ENCODE measurements at places on chromosomes 4 and X. TPM values are rescaled to one million over a fixed set of nuclear protein-coding genes. Genes with fewer than 3 reads are reported as not detected.

DNA sequence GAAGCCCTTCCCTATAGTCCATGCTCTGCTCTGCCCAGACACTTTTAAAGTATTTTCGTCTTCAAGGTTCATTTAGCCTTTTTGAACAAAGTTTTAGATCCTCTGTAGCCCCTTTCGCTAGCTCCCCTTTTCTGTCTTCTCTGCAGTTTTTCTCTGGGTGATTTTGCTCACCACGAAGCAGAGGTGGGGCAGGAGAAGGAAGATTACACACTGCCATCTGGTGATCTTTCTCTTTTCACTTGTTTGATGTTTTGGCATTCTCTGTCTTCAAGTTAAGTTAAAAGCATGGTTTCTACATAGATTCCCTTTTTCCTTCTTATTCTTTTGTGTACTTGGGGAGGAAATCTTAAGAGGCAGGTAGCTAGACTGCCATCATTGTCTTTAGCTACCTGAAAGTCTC lies 43.9 kb downstream of the CC2D2A start:
- DNase-seq: no peak

DNA sequence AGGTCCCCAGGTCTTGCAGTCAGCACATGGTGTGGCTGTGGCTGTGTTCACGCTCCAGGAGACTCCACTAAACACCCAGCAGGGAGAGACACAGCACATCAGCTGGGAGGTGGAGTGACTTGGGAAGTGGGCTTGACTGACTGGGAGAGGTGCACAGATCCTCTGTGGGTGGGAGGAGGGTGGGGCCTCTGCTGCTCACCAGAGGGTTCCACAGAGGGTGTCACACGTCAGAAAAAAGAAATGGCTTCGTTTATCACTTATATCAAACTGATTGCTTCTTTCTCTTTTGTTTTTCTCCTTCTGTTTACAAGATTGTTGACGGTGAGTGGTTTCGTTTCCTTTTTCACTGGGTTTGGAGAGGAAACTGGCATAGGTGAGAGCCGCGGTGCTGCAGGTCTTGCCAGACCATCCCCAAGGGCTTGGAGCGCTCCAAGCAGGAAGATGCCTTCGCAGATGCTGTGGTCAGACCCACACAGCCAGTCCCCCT lies 24.8 kb upstream of the FAM193A start:
- no peak for DNase-seq

LPAR4 gene
- total RNA-seq: 20.5 TPM

DNA sequence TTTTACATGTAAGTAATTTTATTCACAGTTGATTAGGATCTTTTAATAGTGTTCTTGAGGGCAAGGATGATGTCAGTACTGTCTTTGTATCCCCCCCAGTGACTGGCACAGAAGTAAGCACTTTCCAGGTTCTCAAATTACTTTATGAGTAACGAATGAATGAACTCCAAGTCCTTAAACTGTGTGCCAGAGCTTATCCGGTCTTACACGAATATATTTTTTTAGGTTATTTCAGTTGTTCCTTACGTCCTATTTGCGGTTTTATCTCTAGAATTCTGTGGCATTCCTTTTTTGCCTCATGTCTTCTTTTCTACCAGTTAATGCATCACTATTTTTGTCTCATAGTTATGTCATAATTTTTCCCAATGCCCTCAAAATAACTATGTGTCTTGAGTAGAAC lies 106.9 kb upstream of the MID1IP1 start:
- no peak for DNase-seq

DNA sequence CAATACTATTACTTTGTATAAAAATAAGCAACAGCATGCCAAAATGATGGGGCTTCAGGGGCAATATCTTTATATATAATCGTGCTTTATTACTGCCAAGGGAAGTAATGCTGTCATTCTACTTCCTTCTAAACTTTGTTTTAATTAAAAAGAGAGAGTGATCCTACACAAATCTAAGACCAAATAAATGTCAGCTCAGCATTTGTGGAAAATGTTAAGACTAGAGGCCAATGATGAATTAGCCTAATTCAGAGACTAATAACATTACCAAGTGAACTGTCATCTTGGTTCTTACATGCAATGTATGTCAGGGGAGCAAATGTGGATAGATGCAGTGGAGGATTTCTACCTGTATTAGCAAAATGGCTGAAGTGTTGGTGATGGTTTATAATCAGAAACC lies 166.4 kb upstream of the PTCHD1 start:
- DNase-seq: no peak

- no peak for DNase-seq
Measured at GRCh38 chr4:35166466-35166865, 1077.8 kb downstream of the ARAP2 start.

DNA sequence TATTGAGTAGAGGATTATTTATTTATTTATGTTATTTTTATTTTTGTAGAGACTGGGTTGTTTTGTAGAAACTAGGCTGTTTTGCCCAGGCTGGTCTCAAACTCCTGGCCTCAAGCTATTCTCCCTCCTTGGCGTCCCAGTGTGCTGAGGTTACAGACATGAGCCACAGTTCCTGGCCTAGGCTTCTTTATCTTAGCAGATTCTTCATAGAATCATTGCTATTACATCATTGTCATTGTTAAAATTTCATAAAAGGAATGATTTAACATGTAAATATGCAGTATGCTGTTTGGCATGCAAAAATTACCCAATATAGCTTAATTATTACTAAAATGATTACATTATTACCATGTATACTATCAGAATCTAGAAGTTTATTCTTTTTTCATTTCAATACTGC lies 24.2 kb downstream of the SULT1E1 start:
- no peak for DNase-seq

KLHL13 gene
- 85.8 TPM for total RNA-seq

DNA sequence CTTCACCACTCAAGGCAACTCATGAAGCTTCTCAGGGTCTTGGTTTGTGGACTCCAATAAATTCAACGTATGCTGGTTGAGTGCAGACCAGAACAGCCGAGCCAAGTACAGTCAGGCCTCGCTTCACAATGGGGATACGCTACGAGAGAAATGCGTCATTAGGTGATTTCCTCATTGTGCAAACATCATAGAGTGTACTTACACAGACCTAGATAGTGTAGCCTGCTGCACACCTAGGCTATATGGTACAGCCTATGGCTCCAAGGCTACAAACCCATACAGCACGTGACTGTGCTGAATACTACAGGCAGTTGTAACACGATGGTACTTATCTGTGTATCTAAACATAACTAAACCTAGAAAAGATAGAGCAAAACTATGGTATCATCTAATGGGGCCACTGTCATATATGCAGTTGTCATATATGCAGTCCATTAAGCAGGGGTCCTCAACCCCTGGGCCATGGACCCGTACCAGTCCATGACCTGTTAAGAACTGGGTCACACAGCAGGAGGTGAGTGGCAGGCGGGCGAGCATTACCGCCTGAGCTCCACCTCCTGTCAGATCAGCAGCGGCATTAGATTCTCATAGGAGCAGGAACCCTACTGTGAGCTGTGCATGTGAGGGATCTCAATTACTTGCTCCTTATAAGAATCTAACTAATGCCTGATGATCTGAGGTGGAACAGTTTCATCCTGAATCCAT lies 31.5 kb downstream of the RTL5 start:
- DNase-seq: no peak

- no peak for DNase-seq
Measured at GRCh38 chr4:176949029-176949428, 156.3 kb upstream of the VEGFC start.

DNA sequence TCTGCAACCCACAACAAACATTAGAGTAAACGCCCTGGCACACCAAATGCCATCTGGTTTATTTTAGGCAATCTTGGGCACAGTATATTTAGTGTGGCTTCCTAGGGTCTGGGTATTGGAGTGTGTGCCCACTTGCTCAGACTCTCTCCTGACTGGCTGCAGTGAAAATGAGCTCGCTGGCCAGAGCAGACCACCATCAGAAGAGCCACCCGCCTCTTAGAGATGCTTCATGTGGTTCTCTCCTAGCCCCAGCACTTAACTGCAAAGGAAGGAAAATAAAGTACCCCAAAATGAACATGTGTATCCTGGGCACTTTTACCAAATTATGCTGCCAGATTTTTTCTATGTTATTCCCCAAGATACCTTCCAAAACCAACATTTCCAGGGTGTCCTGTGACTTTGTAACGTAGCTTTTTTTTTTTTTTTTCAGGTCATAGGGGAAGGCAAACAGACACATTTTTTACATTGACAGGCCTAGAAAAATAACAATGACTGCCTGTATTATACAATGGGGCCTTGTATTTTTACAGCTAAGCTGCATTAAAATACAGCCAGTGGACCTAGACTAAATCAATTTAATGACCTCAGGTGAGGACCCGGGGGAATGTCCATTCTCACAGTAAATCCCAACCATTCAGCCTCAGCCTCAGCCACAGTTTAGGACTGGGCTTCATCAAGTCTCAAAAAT lies 193.7 kb downstream of the RASL11B start:
- DNase-seq: no peak

GRCh38 chr4:71269233-71269632 lies 69.6 kb upstream of the SLC4A4 start:
- DNase-seq: no peak

- DNase-seq: no peak
Measured at GRCh38 chrX:21683941-21684340, 25.8 kb upstream of the KLHL34 start.

- no peak for DNase-seq
Measured at GRCh38 chrX:34849371-34849770, 93.2 kb upstream of the FAM47B start.

DNA sequence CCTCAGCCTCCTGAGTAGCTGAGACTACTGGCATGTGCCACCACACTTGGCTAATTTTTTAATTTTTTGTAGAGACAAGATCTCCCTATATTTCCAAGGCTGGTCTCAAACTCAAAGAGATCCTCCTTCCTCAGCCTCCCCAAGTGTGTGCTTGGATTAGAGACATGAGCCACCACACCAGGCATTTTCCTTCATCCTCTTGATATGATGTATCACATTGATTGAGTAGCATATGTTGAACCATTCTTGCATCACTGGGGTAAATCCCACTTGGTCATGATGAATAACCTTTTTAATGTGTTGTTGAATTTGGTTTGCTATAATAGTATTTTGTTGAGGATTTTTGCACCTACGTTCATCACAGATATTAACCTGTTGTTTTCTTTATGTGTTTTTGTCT lies 24.2 kb upstream of the PPM1K start:
- no peak for DNase-seq

NAP1L5 gene
- 19.4 TPM for total RNA-seq

DNA sequence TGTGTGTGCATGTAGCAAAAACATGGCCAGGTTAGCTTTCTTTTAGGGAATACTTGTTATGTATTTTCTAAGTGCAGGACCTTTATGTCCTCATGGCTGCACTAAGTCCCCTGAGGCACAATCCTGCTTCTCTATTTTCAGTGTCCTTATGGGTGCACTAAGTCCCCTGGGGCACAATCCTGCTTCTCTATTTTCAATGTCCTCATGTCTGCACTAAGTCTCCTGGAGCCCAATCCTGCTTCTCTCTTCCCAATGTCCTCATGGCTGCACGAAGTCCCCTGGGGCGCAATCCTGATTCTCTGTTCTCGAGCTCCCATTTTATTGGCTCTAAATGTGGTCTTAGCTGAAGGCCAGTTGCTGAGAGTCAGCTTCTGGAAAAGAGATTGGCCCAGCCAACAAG lies 49.7 kb upstream of the GPRIN3 start:
- no peak for DNase-seq

GRCh38 chr4:120010646-120011045 lies 56.0 kb downstream of the MAD2L1 start:
- DNase-seq: no peak

DNA sequence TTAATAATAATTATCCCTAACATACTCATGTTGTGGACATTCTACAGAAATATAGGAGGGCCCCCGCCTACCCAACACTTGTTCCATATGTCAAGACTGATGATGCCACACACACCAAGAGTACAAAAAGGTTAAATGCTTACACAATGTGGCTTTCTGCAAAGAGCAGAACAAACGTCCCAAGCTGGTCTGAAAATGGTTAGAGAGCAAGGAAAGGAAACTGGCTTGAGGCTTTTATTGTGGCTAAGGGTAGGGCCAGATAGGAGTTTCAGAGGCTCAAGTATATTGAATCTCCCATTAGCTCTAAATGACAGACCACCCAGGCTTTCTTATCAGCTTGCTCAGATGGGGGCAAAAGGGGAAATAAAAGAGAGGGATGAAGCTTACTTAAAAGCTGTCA lies 134.1 kb upstream of the C1QTNF7 start:
- no peak for DNase-seq

GRCh38 chr4:10567766-10568165 lies 110.5 kb upstream of the ZNF518B start:
- DNase-seq: no peak

OPN1MW2 gene
- total RNA-seq: not detected

DNA sequence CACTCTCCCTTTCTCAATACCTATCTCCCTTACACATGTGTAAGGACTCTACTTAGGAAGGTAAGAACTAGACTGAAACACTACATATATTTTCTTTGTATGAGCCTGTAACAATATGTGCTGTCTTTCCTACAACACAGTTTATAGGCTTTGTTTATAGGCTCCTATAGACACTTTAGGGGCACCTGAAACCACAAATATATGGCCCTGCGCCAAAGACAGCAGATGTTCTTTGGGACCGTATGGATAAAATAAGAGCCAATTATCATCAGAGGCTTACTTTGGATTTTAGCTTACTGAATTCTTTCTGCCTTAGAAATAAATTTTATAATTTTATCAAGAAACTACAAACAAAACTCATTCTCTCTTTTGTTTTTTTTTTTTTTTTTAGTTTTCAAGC lies 16.6 kb upstream of the CXCL3 start:
- DNase-seq: no peak

- no peak for DNase-seq
Measured at GRCh38 chrX:53004038-53004437, 44.6 kb upstream of the GPR173 start.

- no peak for DNase-seq
Measured at GRCh38 chr4:38368613-38369012, 295.4 kb upstream of the KLF3 start.

DNA sequence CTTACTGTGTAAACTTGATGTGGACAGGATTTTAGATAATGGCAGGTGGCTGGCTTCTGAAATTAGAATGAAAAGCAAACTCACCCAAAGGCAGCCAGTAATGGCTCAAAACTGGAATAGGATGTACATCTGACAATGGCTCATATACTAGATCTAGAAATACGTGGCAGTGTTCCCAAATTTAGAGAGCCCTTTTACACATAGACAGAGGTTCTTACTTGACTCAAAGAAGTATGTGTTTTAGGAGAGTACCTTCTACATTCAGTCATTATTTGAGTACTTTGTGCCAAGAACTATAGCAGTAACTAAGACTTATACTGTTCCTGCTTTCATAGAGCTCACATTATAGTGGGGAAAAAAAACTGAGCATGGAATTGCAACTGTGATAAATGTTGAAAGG lies 48.0 kb downstream of the UBE2K start:
- DNase-seq: no peak

GRCh38 chrX:130563476-130563875 lies 161.7 kb downstream of the RBMX2 start:
- no peak for DNase-seq

SLC10A6 gene
- not detected for total RNA-seq

CD40LG gene
- total RNA-seq: not detected

All from urinary bladder (tissue), 4 donors.